ENCODE measurements at places on chromosomes 4 and X.

DNA sequence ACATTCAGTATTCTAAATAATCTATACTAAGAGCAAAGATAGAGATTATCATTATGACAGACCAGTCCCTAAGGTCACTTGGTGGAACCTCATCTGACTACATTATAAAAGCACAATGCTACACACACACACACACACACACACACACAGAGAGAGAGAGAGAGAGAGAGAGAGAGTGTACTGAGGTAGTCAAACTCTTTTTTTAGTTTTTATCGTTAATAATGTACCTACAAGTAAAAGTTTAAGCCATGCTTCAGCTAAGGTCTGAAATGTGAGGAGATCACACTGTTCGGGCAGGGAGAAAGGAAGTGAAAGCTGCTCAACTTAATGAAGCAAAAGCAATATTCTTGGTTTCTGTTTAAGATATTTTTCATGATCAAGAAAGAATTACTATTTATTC is 75.8 kb upstream of the CCDC160 start:
- no peak for DNase-seq

GRCh38 chrX:9357518-9358114 is 107.2 kb upstream of the TBL1X start:
- no peak for DNase-seq

DNA sequence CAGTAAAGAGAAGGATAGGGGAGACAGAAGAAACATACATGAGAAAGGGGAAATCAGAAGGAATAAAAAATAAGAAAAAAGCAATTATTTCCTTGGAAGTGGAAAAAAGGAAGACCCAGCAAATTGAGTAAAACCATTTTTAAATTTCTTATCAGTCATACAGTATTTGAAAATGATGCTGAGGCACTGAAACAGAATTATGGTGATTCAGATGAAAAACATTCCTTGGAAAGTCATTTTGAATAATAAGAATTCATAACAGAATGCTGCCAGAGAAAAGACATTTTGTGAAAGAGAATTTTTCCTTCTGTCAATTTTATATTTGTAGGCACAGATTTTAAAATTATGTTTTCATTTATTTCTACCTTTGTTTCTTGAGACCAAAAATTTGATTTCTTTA is 895.5 kb upstream of the EPHA5 start:
- no peak for DNase-seq

DNA sequence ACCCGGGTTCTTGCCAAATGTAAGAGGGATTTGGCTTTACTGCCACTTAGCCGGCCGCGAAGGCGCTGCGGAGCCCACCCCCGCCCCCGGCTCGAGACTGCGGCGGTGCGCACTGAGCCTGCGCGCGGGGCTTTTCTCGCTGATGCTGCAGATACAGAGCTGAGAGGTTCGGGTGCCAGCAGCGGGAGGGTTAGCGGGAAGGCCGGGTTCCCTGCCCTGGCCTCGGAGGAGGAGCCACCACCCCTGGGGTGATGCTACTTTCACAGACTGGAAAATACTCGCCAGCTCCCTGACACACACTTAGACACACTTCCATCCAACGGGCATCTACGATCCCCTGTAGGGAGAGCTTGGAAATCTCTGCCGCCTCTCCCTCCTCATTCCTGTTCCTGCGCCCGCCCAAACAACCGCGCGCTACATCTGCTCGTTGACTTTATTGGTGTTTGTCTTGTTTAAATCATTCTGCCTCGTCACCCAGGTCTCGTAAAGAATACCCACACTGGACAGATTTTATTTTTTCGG is 2.1 kb upstream of the PCDH7 start:
- no peak for DNase-seq

GRCh38 chrX:52280812-52281211 is 88.0 kb upstream of the XAGE2 start:
- DNase-seq, result no peak

GRCh38 chr4:89134775-89135319 is 23.5 kb downstream of the TIGD2 start:
- DNase-seq, result no peak

GRCh38 chr4:1249731-1250526 is 999 bp upstream of the CTBP1 start:
- no peak for DNase-seq

DNA sequence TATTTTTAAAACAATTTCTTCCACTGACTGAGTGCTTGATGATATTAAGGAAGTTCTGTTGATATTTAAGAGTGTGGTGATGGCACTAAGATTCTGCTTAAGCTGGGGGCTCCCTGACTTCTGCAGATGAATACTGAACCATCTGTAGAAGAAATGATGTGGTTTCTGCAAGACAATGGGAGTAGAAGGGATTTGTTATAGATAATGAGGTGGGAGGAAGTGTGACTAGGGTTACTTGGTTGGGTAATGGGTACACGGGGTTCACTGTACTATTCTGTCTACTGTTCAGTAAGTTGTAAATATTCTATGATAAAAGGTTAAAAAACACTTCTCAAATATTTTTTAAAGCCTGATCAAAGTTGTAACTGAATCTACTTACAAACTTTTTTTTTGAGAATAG is 60.9 kb upstream of the TXK start:
- no peak for DNase-seq

- no peak for DNase-seq
Observed at GRCh38 chr4:87105101-87105845, 115.1 kb downstream of the KLHL8 start.

GRCh38 chrX:34849371-34849770 is 93.2 kb upstream of the FAM47B start:
- DNase-seq, result no peak

GRCh38 chr4:33649015-33649414 is 2595.3 kb downstream of the ARAP2 start:
- no peak for DNase-seq

GRCh38 chr4:5992828-5993321 is 25.4 kb downstream of the C4orf50 start:
- DNase-seq, result no peak
